Activated CD4-positive, alpha-beta memory T cell treated with anti-CD3 and anti-CD28 coated beads for 36 hours (primary cell): ENCODE measurements at places on chromosomes 16 and 17. TPM values are rescaled to one million over a fixed set of nuclear protein-coding genes. Genes with fewer than 3 reads are reported as not detected.
A peak's percentile ranks its signal among the peaks of the same experiment; 100 is the strongest.

TMEM170A gene
- total RNA-seq, result 25.6 TPM

DNA sequence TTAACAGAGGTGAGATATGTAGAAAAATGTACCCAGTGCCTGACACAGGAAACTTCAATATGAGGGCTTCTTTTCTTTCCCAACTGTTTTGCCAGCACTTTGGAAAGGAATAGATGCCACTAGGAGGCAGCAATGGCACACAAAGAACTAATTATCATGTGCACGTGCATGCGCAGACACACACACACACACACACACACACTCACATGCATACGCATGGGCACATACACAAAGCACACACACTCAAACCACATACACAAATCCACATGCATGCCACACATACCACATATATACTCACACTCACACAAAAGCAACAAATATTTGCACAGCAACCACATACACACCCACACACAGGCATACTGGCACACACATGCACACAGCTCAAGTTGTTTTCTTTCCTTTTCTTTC lies 8.8 kb upstream of the CEP112 start:
- no peaks in the 10 kb centered on the region for H3K36me3 ChIP-seq

GRCh38 chr16:85491058-85491771 lies 121.9 kb upstream of the GSE1 start:
- H3K4me3 ChIP-seq, result no peak overlapping the region
- DNase-seq, result peak; percentile 59
- no peak overlapping the region for H3K27ac ChIP-seq
- no peaks in the 10 kb centered on the region for H3K4me1 ChIP-seq

DNA sequence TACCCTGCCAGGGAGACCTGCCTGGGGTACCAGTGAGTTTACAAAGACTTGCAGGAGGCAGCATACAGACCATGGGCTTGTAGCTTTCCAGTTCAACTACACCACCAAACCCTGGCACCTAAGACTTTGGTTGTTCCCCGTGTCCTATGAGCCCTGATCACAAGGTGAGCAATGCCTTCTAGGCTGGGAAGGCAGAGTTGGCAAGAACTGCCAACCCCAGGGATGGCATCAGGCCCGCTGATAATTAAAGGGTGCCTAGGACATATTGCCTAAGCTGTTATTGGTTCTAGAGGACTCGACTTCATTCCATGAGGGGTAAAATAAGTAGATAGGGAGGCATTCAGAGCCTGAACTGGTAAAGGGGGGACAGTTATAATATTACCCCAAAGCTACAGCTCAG lies 41.3 kb downstream of the CDH13 start:
- no peak overlapping the region for H3K4me3 ChIP-seq
- no peaks in the 10 kb centered on the region for H3K4me1 ChIP-seq
- no peak for DNase-seq
- no peaks in the 10 kb centered on the region for H3K27me3 ChIP-seq
- no peak overlapping the region for H3K27ac ChIP-seq

- no peak overlapping the region for H3K4me3 ChIP-seq
- no peak for DNase-seq
- no peak overlapping the region for H3K27ac ChIP-seq
- no peaks in the 10 kb centered on the region for H3K27me3 ChIP-seq
Measured at GRCh38 chr17:286571-286970, 66.0 kb downstream of the RPH3AL start.

CRYBA1 gene
- not detected for total RNA-seq
